ENCODE measurements at places on chromosomes 11 and 22.

GRCh38 chr11:64244966-64245365 is 1.8 kb downstream of the PPP1R14B start:
- no peak for DNase-seq

DNA sequence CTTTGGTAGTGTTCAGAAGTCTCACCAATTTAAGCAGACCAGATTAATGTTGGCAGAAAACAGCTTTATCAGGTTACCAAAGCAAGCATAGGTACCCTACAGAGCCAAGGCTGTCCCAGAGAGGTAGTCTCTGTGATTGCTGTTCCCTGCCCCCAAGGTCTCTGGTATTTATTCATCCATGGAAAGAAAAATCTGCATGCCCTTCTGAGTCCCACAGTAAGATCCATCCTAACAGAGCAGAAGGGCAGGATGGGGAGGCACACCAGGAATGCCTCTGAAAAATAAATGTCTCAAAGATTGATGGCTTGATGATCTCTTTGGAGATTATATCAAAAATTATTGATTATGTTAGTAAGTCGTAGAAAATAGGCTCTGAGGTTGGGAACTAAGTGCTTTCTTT is 122.8 kb downstream of the FAT3 start:
- DNase-seq, result no peak

- no peak for DNase-seq
Measured at GRCh38 chr11:93536101-93536861, 6.9 kb downstream of the SMCO4 start.

GRCh38 chr11:102724904-102725500 is at the start of gene MMP8:
Gene MMP8, minus strand, starts transcription at chr11:102724954. Its CDS starts 99 bp downstream, at chr11:102724855.
- no peak for DNase-seq

DNA sequence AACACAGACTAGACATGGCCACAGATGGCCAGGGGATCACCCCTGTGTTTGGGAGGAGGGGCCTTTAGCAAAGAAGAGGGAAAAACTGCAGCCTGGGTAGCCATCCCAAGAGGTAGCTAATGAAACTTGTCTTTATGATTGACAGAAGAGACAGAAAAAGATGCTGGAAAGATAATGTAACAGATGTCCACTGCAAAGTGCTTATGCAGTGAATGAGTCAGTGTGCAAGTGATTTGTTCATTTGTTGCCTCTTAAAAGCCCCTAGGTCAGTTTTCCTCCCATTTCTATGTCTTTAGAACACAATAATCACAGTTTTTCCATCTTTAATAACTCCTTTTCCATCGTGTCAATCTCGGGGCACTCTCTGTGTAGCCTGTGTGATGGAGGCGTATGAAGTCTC is 57.2 kb downstream of the INSC start:
- DNase-seq, result no peak

- DNase-seq, result no peak
Measured at GRCh38 chr22:28822930-28823551, 22.7 kb upstream of the XBP1 start.

DNA sequence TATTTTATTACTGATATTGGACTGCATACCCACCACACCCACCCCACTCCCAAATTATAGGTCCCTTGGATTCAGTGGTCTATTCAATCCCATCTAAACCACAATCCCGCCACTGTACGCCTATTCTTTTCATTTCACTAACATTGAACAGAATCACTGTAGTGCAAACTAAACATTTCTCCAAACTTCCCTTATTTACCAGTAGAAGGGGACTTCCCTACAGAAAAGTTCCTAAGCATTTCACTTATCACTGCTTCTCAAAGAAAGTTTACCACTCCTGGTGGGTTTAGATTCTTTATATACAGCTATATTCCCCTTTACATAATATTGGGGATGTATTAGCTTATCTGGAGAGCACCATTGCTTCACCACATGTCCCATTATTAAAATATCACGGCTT is 29.3 kb downstream of the OR8B12 start:
- DNase-seq, result no peak

GRCh38 chr11:131065435-131066413 is 149.4 kb upstream of the SNX19 start:
- no peak for DNase-seq

- no peak for DNase-seq
Measured at GRCh38 chr11:126194121-126194543, 17.3 kb downstream of the RPUSD4 start.

DNA sequence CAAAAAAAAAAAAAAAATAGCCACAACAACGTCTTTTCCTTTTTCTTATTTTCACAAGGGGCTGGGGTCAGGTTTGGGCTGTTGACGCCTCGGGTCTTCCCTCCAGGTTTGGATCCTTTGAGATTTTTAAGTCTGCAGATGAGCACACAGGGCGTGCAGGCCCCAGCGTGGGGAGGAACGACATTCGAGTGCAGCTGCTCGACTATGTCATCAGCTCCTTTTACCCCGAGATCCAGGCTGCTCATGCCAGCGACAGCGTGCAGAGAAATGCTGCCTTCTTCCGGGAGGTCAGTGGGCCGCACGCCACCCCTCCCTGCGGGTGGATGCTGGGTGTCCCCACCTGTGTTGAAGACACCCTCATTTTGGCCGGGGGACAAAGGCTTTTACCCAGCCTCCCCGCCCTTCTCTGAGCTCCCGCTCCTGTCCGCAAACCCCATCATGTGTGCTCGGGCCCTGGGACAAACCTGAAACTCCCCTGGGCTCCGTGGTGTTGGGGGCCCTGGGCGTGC is 7.7 kb downstream of the SELENOO start:
- no peak for DNase-seq

- no peak for DNase-seq
Measured at GRCh38 chr22:26471522-26471921, 12.1 kb downstream of the HPS4 start.

DNA sequence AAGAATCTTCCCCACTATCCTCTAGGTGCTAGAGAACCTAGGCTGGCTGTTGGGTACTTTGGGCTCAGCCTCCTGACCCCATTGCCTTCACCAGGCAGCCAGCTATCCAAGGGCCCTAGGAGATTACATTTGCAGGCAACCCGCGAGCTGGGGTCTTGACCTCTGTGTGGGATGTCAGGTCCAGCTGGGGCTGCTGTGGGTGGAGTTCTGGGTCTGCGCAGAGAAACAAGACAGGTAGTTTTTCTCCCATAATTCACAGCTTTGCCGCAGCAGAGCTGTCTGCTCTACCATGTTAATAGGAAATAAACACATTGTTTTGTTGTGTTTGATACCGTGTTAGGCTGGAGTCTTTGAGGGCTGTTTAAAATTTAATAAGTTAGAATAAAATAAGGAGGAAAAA is 142.8 kb upstream of the PLET1 start:
- no peak for DNase-seq

DNA sequence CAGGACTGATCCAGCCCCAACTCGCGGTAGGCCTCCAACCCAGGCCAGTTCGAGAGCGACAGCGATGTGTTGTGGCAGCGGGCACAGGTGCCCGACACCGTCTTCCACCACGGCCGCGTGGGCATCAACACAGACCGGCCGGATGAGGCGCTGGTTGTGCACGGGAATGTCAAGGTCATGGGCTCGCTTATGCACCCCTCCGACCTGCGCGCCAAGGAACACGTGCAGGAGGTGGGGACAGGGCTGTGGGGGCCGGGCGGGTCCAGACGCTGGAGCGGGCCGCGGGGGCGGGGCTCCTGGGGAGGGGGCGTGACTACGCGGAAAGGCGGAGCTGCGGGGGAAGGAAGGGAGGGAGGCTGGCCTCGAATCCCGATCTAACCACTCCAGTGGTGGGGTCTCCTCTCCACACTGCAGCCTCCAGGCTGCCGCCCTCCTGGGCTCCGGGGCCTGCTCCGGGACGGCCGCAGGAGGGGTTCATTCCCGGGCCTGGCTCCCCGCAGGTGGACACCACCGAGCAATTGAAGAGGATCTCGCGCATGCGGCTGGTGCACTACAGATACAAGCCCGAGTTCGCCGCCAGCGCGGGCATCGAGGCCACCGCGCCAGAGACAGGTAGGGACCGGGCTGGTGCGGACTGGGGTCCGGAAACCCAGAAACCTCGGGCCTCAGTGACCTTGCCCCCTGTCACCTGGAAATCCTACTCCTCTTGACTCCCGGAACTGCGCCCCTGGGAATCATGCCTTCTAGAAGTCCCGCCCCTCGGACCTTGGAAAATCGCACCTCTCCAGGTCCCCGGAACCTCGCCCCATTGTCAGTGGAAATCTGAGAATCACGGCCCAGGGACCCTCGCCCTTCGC is 14.9 kb downstream of the TMEM258 start:
- peak; percentile 38 for DNase-seq

GRCh38 chr11:42770444-42771065 is 541.2 kb upstream of the API5 start:
- DNase-seq, result no peak

DNA sequence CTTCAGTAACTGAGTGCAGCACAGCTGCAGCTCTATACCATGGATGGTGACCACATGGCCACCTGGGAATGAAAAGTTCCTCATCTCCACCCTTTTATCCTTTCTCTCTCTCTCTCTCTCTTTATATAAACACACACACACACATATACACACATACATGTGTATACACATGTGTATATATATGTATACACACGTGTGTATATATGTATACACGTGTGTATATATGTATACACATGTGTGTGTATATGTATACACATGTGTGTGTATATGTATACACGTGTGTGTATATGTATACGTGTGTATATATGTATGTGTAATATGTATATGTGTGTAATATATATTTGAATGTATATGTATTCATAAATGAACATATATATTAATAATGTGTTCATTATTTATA is 18.8 kb upstream of the FAR1 start:
- DNase-seq, result no peak

GRCh38 chr22:25878933-25879332 is 136.9 kb downstream of the MYO18B start:
- DNase-seq, result no peak

DNA sequence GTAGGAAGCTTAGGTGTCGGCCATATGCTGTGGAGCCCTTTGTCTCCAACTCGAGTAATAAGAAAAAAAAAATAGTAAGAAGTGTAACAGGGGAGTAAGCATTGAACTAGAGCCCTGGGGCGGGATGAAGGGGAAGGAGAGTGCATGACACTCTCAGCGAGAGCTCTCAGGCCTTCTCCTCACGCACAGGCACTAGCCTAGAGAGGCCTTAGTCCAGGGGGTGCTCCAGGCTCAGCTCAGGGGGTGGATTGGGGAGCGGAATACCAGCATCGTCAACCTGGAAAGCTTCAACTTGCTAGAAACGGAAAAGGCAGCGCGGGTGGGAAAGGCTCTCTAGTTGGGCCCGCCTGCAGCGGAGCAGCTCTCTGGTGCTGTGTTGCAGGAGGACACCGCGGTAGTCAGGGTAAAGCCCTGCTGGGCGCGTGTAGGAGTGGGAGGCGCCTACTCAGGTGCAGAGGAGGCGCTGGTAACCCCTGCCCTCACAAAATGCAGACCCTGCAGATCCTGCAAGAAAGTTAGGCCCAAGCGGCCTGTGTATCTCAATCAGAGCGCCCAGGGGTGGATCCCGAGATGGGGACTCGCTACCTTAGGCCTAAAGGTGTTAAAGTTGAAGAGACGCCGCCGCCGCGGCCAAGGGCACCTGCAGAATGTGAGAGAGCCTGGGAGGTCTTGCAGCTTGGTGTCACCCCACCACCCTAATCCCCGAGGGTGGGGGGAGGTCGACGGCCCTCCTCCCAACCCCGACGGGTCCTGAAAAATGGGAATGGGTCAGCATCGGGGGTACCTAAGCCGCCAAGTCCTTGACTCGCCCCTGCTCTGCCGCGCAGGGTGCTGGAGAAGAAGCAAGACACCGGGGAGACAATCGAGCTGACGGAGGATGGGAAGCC is 2.8 kb downstream of the SLC17A6 start:
- DNase-seq, result no peak

GRCh38 chr11:91585035-91585801 is 639.4 kb upstream of the FAT3 start:
- no peak for DNase-seq

DNA sequence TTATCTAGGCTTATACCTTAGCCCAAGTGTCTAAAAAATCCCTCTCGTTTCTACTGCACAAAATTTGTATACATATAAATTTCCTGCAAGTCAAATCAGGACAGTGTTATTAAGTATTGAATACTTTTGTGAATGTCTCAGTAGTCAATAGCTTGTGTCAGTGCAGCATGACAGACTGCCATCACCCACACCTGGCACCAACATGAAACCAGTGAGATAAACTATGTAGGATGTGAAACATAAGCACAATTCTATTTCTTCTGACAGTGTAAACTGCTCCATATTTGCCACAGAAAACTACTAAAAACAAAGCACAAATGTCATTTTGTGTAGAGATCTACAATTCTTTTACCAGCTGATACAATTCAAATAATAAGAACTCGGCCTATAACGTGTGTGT is 542.1 kb upstream of the LUZP2 start:
- DNase-seq, result no peak

DNA sequence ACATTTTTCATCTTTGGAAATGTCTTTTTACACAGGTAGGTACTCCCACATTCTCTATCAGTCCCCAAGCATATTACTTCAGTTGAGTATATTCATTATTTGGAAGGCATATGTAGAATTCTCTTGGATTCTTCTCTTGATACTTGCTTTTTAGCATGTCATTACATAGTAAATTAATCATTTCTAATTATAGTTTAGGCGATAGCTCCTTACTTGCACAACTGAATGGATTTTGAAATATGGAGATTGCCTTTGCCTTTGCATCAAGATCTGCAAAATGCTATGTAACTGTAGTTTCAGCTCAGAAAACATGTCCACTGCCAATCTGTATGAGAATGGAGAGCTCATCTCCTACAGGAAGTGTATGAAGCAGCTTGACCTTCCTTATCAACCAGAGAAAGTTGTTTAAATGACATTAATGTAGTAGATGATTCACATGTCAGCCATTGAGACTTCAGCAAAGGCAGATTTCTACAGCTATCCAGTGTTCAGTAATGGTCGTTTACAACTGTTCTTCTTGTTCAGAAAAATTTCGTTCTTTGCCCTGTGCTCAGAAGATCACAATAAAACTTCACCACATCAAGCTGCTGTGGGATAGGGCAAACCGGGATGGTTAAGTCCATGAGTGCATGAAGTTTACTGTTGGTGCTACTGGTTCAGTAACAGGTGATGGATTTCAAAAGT is 61.6 kb downstream of the PPP6R3 start:
- no peak for DNase-seq

DNA sequence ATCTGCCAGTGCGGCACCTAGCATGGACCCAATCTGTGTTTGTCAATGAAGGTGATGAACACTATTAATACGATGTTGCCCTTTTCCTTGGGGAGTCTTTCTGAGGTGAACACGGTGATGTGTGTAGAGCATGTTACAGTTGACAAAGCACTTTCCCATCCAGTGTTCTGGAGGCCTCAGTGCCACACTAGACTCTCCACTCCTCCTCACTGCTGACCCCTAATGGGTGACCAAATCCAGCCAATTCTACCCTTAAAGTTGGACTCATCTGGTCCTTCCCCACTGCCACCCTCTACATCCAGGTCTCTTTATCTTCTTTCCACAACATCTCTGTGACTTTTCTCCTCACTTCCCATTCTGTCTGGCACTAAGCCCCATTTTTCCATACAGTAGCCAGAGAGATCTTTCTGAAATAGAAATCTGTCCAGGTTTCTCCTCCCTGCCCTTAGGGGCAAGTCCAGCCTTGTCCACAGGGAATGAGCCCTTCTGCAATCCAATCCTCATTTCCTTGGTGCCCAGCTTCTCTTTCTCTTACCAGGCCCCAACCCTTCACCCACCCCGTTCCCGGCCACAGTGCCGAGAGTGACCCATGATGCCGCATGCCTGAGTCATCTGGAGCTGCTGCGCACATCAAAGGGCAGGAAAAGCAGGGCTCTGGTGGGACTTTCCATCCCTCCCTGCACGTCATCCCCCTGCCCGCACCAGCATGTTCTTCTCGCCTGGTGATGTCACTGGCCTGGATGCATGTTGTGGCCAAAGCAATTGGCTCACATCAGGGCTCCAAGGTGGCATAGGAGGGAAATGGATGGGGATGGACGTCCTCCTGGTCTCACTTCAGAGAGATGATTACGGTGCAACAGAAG is 64.2 kb downstream of the RASSF10 start:
- no peak for DNase-seq

GRCh38 chr11:43736502-43737200 is 56.1 kb downstream of the HSD17B12 start:
- no peak for DNase-seq
